ENCODE measurements at places on chromosomes 2 and 18.
A peak's percentile ranks its signal among the peaks of the same experiment; 100 is the strongest.

DNA sequence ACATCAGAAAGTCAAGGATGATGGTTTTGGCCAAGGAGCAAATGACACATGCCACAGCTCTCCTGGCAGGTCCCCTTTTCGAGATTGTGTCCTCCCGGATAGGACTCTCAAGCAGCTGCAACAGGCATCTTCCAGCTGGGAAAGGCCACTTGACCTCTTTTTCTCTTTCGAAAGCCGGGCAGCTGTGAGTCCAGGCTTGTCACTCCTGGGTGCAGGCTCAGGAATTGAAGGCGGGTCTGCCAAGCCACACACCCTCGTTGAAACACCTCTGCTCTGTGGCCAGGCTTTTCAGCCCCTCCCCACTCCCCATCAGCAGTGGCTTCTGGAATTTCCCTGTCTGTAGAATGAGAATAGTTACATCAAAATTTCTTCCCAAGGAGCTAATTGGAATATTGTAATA lies 98.0 kb downstream of the CCDC138 start:
- DNase-seq = no peak

GRCh38 chr2:67065046-67065445 lies 332.1 kb upstream of the ETAA1 start:
- no peak for DNase-seq

GRCh38 chr18:35501369-35501768 lies 3.6 kb upstream of the INO80C start:
- no peak for DNase-seq

DNA sequence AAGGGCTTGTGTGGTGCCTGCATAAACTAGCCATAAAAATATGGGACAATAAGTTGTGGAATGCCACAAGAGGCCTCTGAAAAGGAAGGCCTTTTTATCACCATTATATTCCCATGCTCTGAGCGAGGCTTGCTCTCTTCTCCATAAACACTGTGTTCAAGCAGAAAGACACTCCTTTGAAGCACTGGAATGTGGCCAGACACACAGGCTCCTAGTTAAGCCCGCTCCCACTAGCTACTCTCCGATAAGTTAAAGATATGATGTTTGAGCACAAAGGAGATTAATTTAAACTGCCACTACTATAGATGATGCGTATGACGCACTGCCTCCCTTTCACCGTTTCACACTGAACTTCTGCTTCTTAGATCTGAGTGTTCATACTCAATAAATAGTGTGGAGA lies 188.7 kb upstream of the TWIST2 start:
- DNase-seq = no peak

DNA sequence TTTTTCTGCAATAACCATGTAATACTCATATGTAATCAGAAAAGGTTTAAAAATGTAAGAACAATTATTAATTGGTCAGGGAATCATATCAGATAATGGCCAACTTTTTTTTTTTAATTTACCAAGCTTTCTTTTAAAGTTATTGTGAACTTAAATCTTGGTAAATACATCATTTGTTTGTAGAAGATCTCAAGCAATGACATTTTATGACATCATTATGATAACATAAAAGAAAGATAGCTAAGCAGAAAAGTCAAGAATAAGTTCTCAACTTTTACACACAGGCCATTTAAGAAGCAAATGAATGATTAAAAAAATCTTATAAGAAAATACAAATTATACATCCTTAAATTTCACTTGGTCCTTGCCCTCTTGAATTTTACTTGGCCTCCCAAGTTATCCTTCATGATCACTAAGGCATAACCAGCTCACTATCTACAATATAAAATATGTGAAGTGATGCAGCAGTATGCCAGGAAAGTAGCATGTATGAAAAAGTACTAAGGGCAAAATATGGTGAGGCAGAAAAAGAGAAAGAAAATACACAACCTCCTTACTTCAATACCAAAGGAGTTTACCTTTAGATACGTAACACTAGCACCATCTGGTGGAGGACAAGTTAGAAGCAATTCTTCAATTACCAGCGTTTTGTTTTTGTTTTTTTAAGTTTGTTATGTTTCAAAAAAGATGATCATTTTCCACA lies 116.6 kb downstream of the SRBD1 start:
- peak; percentile 28 for DNase-seq

- DNase-seq = no peak
These were observed 166.5 kb downstream of the MTX2 start for GRCh38 chr2:176435729-176436128.

GRCh38 chr2:218788529-218789255 lies 6.7 kb downstream of the CYP27A1 start:
- DNase-seq = no peak

- DNase-seq = no peak
These were observed 51.6 kb upstream of the KYNU start for GRCh38 chr2:142825861-142826260.

DNA sequence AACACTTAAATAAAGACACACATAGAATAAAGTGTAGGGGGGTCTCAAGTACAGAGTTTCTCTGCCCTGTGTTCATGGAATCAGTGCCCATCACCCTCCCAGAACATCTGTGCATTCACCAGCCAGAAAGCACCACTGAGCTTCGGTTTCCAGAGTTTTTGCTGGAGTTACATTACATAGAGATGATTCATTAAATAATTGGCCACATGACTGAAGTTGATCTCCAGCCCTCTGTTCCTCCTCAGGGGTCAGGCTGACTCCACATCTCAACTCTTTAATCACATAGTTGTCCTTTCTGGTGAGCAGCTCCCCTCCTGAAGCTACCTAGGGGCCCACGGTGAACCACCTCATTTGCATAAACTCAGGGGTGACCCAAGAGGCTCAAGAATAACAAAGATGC lies 129.8 kb downstream of the METTL4 start:
- DNase-seq = no peak

GRCh38 chr2:67256892-67257291 lies 140.2 kb upstream of the ETAA1 start:
- DNase-seq = no peak

GRCh38 chr2:200155652-200156051 lies 150.8 kb upstream of the SPATS2L start:
- no peak for DNase-seq

- DNase-seq = no peak
These were observed 20.9 kb upstream of the KIDINS220 start for GRCh38 chr2:8858264-8858663.

DNA sequence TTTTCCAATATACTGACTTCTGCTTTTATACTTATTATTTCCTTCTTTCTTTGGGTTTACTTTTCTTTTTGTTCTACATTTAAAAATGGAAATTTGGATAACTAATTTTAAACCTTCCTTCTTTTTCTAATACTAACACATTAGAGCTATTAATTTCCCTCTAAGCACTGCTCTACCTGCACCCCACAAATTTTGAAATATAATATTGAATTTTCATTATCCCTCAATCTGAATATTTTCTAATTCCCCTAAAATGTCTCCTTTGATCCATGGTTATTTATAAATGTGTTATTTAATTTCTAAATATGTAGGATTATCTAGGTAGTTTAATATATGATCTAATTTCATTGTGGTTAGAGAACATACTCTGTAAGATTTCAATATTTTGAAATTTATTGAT lies 63.4 kb upstream of the LGALSL start:
- no peak for DNase-seq

DNA sequence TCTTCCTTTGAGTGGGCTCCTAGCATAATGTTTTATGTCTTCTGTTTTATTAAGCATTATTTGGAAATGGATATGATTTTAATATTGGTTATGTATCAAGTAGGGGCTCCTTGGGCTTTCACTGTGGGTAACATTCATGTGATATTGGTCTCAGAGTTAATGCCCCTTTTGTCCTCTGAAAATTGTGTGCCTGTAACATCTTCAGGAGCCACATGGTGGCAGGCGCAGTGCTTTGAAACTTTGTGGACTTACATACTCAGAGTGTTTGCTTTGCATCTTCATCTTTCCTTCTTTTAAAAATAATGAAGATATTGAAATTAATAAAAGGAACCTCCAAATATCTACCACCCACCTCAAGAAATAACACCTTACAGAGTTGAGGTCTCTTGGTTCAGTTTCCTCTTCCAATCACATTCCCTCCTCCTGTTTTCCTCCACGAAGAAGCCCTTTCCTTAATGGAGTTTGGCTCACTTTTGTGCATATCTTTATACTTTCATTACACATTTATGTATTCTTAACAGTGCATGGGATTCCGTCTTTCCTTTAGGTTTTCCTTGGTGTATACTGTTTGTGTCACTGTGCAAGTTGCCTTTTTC lies 73.5 kb downstream of the LIMS1 start:
- no peak for DNase-seq

- no peak for DNase-seq
These were observed 294.8 kb upstream of the MGAT5 start for GRCh38 chr2:133959066-133959465.

DNA sequence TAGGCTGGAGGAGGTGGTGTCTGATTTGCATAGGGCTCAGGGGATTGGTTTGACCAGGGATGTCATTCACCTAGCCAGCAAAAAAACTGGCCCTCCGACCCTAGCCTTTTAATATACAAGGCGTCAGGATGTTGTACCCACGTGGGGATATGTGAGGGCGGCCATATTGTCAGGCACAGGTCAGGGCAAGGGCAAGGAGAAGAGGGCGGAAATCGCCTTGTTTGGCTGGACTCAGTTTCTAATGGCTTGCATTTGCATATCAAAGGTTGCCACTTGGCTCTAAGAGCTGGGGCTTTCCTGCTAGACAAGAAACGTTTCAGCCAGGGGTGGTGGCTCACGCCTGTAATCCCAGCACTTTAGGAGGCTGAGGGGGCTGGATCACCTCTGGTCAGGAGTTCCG lies 24.9 kb upstream of the PDCL3 start:
- DNase-seq = no peak

GRCh38 chr2:23363831-23364230 lies 21.1 kb upstream of the KLHL29 start:
- DNase-seq = no peak

- DNase-seq = no peak
These were observed 59.8 kb downstream of the TAF4B start for GRCh38 chr18:26286008-26286407.

GRCh38 chr2:219521066-219521880 lies 7.0 kb downstream of the ASIC4 start:
- peak; percentile 25 for DNase-seq

- no peak for DNase-seq
These were observed 168.1 kb downstream of the NRXN1 start for GRCh38 chr2:50863856-50864255.

- no peak for DNase-seq
These were observed 100.4 kb downstream of the MMADHC start for GRCh38 chr2:149487189-149487588.

DNA sequence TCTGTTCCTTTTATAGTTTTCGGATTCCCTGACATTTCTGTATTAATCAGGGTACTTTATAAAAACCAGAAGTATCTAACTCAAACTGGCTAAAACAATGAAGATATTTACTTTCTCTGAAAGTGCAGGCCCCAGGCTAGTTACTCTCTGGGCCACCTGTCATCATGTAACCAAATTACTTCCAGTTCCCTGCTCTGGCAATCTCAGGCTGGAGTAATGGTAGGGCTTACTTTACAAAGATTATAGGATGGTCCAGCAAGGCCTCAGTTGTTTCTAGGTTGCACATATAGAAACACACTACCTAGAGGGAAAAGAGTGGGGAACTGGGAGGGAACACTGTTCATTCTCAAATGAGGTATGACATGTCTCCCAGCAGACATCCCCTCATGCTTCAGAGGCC lies 74.8 kb downstream of the CHST9 start:
- no peak for DNase-seq

GRCh38 chr2:42009657-42010580 lies 37.9 kb upstream of the PKDCC start:
- DNase-seq = no peak

DNA sequence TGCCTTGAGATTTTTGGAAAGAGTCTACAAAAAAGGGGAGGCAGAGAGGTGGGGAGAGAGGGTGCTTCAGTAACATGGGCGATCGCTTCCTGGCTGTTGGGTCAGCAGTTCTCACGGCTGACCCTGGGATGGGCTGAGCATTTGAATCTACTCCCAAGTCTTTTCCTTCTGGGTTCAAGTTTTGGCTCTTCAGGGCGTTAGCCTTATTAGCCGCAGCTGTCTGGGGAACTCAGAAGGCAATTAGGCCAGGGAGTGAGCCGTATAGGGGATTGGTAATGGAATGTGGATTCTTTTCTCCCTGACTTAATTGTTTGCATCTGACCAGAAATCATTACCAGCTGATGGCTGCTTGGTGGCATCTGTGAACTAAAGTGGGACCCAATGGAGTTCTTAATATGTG lies 250.5 kb upstream of the SKOR2 start:
- DNase-seq = no peak

DNA sequence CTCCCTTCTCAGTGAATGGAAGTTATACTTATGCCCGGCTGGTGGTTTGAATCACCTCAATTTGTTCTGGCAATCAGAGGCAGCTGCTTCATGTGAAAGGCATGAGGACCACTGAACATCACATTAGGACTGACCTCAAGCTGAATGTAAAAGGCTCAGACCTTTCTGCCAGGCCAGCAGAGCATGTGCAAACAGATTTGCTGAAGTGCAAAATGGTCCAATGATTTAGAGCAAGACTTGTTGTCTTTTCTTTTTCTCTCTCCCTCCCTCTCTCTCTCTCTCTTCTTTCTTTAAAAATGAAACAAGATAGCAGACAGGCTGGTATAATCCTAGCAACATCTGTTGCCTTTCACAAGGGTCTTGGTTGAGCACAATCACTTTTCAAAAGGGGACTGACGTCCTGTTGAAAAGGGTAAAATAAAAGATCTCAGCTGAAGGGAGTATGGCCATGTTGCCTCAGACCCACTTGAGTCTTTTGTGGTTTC lies 13.3 kb upstream of the CDH7 start:
- peak; percentile 84 for DNase-seq

DNA sequence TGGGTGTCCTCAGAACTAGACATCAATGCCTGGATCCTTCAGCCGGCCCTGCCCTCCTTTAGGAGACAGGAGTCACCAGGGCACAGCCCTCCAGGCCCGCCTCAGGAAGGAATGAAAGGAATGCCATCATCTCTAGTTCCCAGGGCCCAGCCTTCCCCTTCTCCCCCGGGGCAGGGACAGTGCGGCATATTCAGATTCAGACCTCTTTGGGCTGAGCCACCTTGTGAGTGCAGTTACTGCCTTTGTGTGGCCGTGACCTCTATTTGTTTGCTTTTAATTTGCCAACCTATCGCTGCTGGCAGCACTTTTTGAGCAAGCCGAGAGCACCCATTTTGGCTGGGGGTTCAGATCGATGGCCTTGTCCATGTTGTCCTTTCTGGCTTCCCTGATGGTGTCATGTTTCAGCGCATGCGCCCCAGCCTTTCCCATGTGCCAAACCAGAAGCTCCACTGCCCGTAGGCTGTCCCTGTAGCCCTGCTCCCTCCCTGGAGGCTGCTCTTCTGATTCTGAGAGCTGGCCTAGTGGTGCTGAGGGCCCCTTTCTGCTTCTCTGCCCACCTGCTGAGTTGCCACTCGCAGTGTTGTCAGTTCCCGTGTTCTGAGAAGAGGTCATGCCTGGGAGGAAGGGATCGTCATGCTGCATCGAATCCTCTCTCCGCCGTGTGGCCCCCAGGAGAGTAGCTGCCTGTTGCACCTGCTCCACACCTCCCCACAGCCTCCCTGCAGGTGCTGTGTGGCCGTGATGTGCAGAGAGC lies 10.9 kb downstream of the ANKRD23 start:
- DNase-seq = peak; percentile 87

- DNase-seq = no peak
These were observed 52.9 kb upstream of the APCDD1 start for GRCh38 chr18:10401521-10401920.

- no peak for DNase-seq
These were observed 143.4 kb downstream of the PPP1R1C start for GRCh38 chr2:182128821-182129707.
